Stimulated activated CD8-positive, alpha-beta memory T cell treated with anti-CD3 and anti-CD28 coated beads, Interleukin-7, amount 100 ng/mL, for 1 hour (primary cell): ENCODE measurements at places on chromosomes 7 and 10.

GRCh38 chr10:93193906-93194305, 120.2 kb downstream of the CYP26A1 start:
- no peak for DNase-seq

DNA sequence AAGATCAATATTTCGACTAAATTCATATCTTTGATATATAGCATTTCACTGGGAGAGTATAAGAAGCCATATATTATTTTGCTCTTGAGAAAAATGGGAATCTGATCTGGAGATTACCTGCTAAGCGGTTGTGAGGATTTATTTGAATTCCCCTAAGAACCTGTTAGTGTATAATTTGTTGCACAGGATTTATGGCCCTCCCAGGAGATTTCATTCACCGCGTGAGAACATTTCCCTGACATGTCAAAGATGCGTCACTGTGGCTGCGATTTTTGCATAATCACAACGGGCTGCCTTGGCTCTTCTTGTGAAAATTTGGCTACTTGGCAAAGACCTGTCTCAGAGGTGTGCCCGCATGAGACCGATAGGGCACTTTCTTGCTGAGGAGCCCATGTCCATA, 184.7 kb upstream of the PFKP start:
- DNase-seq: no peak

- DNase-seq: no peak
Observed at GRCh38 chr7:93036807-93037206, 81.0 kb downstream of the SAMD9 start.

GRCh38 chr7:45543473-45543872, 30.7 kb upstream of the ADCY1 start:
- no peak for DNase-seq

DNA sequence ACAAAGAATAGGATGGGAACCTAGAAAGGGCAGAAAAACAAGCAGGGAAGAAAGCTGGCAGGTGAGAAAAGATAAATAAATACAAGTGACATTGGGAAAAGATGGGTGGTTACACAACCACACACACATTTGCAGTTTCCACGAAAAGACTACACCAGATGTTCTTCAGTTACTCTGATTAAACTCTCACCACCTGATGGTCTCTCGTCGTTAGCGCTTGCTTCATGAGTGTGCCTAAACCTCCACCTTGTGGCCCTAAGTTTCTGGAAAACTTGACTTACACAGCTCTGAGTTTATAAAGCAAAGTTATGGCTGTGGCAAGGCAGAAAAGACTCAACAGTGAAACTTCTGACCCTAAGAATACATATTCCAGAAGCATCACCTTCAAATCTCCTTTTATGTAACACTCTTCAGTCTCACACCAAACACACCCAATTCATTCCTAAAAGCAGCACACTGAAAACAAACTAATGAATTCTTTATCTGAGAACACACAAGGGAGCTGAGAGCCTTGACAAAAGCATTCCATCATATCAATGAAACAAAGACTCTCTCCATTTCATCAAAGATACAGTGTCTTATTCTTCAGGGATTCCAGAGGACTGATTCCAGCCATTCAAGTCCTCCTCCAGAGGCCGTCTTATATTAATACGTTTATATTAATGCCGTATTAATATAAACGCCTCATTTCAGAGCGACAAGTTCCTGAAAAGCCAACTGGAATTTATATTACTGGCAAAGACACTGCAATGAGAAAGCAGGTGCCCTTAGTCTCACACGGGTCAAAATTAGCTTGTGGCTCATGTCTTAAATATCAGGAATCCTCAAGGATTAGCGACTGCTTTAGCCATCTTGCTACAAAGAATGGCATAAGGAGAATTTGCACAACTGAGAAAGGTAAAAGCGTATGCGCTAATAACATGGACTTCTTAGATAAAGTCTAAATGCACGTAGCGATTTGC, 77.6 kb downstream of the RNF216 start:
- no peak for DNase-seq

DNA sequence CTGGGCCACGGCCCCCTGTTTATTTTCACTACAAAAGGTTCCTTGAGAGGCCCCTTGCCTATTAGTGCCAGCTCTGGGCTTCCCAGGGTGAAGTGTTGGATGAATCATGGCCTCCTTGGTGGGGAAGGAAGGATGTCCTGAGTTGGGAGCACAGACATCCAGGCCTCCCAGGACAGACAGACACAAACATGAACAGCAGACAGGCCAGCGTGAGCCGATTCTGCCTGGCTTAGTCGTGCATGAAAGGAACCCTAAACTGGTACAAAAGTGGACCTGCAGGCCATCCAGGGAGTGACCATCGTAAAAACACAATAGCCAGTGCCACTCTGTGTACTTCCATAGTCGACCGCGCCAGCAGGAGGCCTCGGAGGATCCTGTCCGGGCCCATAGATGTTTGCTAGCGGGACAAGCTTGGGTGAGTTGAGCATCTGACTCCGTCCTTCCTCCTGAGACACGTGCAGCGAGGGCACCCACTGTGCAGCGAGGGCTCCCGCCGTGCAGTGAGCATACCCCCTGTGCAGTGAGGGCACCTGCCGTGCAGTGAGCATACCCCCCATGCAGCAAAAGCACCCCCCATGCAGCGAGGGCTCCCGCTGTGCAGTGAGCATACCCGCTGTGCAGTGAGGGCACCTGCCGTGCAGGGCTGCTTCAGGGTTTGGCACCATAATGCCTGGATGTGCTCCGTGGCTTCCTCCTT, 51.3 kb upstream of the PRKAR1B start:
- no peak for DNase-seq
